Activated CD8-positive, alpha-beta T cell treated with anti-CD3 and anti-CD28 coated beads for 36 hours (primary cell): ENCODE measurements at places on chromosomes 7 and 10.

GRCh38 chr10:95815133-95815532 lies 59.2 kb downstream of the ENTPD1 start:
- no peak for DNase-seq

GRCh38 chr7:95602421-95602820 lies 6.1 kb upstream of the PDK4 start:
- DNase-seq = no peak

- DNase-seq = no peak
These were observed 77.4 kb downstream of the RBM20 start for GRCh38 chr10:110721406-110722038.

GRCh38 chr7:74033372-74034311 lies 5.7 kb downstream of the ELN start:
- DNase-seq = no peak

GRCh38 chr7:3157566-3158287 lies 114.1 kb upstream of the CARD11 start:
- peak; percentile 13 for DNase-seq

DNA sequence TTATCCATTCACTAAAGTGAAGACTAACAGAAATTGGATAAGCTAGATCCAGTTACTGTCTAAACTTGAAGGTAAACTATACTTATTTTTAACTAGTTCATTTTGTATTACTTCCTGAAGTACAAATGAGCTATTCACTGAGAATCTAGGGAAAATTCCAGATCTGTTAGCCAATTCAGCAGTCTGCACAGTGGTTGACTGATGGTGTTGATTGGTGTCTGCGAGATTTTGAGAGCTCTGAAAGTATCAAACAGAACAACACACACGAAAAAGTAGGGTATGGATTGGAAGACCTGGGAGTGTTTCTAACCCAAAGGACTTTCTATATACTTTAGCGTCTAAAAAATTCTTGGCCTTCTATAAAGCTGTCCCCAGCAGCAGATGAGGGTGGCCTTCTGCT lies 33.6 kb upstream of the AGR2 start:
- no peak for DNase-seq

GRCh38 chr7:25084821-25085220 lies 40.2 kb downstream of the CYCS start:
- no peak for DNase-seq

DNA sequence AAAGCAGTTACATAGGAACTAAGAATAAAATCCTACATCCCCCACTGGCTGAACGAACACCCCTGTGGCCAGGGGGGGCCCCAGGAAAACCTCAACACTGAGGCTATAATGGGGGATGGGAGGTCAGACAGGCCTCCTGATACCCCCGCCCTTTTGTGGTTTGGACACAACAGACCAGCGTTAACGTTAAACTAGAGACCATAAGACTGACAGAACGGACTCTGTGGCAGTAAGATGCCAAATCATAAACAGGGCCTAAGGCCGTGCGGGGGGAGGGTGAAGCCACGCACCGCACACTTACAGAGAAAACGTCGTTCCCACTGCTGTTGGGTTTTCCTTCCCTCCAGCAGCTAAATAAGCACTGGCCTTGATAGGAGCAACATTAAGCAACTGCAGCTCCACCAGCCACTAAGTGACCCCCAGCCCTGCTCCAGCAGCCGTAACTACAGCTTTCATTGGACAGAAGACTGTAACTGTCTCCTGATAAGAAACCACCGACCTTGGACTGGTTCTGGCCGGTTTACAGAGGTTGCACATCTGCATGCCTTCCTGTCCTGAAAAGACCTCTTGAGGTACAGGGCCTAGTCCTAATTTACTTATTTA lies 3.4 kb upstream of the PPP2R2D start:
- no peak for DNase-seq

DNA sequence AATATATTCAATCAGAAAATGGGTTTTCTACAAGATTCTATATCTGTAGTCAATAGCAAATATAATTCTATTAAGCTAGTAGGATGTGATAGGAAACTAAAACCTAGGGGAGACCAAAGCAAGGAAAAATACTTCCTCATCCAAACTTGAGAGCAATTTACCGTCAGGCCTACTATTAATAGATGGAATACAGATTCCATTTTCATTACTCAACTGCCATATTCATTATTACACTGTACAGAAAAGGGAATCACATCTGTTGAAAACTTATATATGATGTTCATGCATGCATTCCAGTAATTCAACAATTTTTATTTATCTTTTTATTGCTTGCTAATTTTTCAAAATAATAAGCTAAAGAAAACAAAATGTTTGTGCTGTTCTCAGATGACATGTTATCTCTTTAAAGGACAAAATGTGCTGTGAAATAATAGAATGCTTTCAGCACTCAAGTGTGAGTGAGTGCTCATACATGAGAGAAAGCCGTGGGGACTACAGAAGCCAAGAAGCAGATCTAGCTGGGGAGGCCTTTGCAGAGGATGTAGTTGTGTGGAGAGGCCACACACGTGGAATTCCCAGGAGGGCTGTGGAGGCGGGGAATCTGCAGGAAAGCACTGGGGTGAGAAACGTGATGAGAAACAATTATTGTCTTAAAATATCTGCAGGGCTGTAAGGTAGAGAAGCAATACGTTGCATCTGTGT lies 110.0 kb downstream of the EGFR start:
- DNase-seq = no peak

- no peak for DNase-seq
These were observed 169.5 kb downstream of the C1GALT1 start for GRCh38 chr7:7351832-7352231.

DNA sequence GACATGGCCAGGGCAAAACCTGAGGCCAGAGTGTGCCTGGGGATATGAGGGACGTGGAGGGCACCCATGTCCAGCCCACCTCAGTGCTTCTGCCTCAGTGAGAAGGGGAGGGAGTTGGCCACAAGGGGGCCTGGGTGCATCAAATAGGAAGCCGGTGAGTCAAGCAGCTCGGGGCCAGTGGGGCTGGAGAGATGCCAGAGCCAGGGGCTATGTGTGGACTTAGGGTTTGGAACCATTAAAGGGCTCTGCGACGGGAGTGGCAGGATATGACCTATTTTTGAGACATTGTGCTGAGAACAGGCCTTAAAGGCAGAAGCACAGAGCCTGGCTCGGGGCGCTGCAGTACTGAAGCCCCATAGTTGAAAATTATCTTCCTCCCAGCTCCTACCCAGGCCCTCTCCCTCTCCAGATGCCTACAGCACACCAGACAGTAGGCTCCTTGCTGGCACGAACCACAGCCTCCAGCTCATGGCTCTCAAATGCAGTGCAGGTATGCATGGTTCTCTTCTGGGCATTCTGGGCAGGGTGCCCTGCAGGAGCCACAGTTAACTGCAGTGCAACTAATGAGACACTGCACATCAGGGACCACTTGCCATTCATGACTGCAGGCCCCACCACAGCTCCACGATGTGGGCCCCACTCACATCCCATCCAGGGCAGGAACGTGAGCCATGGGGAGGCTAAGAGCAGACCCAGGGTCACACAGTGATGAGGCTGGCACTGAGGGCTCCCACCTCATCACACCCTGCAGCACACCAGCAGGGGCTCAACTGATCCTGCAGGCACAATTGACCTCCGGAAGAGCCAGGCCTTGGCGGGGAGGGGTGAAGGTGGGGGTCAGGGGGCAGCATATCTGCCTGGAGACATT lies 7.2 kb upstream of the PGAM2 start:
- DNase-seq = peak; percentile 80

GRCh38 chr7:129907122-129907736 lies 45.5 kb downstream of the UBE2H start:
- no peak for DNase-seq

- DNase-seq = no peak
These were observed 255.5 kb upstream of the C7orf33 start for GRCh38 chr7:148334959-148335577.

GRCh38 chr10:60822809-60823208 lies 44.5 kb downstream of the CDK1 start:
- no peak for DNase-seq

GRCh38 chr10:133294189-133294588 lies 14.5 kb downstream of the TUBGCP2 start:
- DNase-seq = no peak

DNA sequence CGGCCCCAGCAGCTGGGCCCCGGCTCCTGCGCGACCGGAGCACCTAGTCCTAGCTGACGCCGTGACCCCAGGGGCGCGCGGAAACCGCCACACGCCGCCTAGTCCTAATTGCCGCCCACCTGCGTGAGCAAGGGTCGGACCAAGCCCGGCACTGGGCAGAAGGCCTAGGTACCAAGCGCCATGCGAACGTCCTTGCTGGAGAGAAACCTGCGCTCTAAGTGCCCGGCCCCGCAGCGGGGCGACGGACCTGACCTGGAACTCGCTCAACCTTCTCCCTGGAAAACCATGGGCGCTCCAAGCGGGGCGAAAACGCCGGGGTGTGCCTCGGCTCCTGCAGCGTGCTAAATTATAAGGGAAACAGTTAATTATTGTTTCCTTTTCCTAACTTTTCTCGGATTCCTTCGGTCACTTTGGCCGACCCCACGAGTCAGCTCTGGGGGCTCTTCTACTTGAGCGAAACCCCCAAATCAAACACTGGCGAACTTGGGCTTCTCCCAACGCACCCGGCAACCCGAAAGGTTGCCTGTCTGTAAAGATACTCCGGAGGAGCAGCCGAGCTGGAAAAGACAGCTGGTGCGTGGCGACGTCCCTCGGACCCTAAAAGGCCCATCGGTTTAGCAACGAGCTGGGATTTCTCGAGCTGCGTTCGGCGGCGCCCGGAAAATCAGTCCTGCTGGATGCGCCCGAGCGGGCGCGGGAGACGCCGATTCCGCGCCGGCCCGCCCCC lies 5.3 kb upstream of the EBF3 start:
- no peak for DNase-seq

GRCh38 chr7:102281785-102282184 lies 4.9 kb upstream of the SH2B2 start:
- DNase-seq = no peak

DNA sequence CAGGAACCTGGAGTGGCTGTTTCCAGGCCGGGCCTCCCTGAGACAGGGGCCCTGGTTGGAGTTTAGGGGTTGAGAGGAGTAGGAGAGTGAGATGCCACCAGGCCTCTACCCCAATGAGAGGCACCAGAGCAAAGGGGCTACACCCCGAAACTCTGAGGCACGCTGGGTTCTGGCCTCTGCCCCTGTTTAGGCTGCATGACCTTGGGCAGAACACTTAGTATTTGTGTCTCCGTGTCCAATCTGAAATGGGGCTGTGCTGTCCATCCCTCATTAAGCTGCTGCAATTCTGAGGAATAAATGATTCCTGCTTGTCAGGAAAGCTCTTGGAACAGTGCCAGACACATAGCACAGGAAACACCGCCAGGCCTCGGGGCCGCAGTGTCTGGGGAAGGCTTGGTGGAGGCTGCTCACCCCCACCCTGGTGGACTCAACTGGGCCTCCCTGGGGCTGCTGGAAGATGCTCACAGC lies 40.5 kb upstream of the SAMD8 start:
- no peak for DNase-seq

DNA sequence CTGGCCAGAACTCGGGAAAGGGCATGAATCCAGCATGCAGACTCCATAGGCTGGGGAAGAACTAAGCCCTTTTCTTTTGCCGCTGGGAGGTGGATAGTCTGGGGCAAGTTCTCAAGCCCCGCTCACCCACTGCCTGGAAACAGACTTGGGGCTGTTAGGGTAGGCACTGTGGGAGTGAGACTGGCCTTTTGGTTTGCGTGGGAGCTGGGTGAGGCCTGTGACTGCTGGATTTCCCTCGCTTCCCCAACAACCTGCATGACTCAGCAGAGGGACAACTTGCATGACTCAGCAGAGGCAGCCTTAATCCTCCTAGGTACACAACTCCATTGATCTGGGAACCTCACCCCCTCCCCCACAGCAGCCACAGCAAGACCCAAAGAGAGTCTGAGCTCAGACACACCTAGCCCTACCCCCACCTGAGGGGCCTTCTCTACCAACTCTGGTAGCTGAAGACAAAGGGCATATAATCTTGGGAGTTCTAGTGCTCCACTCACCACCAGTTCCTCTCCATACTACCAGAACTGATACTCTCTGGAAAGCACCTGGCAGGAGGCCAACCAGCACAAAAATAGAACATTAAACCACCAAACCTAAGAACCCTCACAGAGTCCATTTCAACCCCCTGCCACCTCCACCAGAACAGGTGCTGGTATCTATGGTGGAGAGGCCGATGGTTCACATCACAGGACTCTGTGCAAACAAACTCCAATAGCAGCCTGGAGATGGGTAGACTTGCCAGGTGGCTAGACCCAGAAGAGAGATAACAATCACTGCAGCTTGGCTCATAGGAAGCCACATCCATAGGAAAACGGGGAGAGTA lies 81.4 kb upstream of the LAMB4 start:
- peak; percentile 20 for DNase-seq

GRCh38 chr7:148723166-148723559 lies 24.5 kb downstream of the CUL1 start:
- DNase-seq = no peak

- DNase-seq = no peak
These were observed 31.9 kb downstream of the MICU1 start for GRCh38 chr10:72593963-72594362.

- peak; percentile 9 for DNase-seq
These were observed 686 bp upstream of the MIOS start for GRCh38 chr7:7565746-7566650.

GRCh38 chr10:34198953-34199352 lies 616.1 kb downstream of the PARD3 start:
- no peak for DNase-seq

GRCh38 chr7:80640846-80641245 lies 2.4 kb downstream of the CD36 start:
- no peak for DNase-seq

DNA sequence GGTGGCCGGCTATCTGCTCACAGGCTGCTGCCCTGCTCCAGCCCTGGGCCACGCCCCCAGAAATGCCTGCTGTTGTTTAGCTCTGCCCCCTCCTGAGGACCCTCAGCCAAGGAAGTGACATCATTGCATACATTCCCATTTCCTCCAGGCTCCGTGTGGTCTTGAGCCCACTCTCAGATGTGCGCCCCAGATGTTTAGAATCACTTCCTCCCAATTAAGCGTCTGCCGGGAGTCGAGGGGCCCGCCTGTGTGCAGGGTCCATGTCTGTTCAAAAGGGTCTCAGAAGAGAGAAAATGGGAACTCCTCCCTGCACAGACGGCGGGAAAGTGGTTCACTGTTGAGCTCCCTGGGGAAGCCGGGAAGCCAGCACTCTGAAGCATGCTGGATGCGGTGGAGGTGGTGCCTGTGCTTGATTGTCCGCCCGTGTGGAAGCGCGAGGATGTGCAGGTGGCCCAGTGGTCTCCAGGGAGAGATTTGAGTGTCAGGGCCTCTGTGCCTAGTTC lies 116.9 kb upstream of the PPIF start:
- no peak for DNase-seq

DNA sequence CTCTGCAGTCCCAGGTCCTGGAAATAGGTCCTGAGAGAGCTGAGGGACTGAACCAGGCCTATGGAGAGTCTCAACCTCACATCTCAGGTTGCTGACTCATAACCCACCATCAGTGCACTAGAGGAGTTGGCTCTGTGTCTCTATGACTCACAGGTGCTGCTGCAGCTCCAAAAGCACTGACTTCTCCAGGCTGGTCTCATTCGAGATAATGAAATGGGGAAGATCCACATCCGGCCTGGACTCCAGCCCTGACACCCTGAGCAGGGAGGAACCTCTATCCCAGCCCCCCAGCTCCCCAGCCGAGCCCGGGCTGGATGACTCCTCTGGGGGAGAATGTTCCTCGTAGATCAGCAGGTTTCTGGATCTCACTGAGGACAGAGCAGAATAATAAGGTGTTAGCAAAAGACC lies 35.5 kb upstream of the DGKI start:
- DNase-seq = peak; percentile 46
